ENCODE measurements at places on chromosomes 7 and 10.

DNA sequence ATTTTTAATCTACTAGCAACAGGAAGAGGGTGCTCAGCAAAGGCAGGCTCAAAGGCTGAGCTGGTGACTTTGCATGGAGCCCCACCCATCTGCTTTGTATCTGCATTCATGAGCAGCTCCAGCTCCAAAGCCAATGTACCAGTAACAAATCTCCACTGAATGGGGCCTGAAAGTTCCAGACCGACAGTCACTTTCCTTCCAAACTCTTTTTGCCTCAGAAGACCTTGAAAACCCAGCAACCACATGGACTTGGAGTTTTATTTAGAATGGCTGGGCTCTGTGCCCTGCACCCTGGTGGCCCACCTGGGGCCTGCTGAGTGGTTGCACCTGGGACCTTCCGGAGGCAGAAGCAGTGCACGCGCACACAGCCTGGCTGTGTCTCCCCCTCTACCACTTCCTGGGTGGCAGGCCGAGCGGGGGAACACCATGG lies 195.0 kb upstream of the PLXNA4 start:
- H3K27me3 ChIP-seq, result no peaks in the 10 kb centered on the region
- H3K4me3 ChIP-seq, result no peak overlapping the region
- peaks cover 15% of the 10 kb centered on the region for H3K4me1 ChIP-seq
- H3K36me3 ChIP-seq, result no peaks in the 10 kb centered on the region
- DNase-seq, result peak; percentile 43
- peak overlapping the region; percentile 74 for H3K27ac ChIP-seq

GRCh38 chr10:131636116-131636515 lies 264.7 kb upstream of the PPP2R2D start:
- H3K27ac ChIP-seq, result no peak overlapping the region
- DNase-seq, result no peak
- H3K4me3 ChIP-seq, result no peak overlapping the region

DNA sequence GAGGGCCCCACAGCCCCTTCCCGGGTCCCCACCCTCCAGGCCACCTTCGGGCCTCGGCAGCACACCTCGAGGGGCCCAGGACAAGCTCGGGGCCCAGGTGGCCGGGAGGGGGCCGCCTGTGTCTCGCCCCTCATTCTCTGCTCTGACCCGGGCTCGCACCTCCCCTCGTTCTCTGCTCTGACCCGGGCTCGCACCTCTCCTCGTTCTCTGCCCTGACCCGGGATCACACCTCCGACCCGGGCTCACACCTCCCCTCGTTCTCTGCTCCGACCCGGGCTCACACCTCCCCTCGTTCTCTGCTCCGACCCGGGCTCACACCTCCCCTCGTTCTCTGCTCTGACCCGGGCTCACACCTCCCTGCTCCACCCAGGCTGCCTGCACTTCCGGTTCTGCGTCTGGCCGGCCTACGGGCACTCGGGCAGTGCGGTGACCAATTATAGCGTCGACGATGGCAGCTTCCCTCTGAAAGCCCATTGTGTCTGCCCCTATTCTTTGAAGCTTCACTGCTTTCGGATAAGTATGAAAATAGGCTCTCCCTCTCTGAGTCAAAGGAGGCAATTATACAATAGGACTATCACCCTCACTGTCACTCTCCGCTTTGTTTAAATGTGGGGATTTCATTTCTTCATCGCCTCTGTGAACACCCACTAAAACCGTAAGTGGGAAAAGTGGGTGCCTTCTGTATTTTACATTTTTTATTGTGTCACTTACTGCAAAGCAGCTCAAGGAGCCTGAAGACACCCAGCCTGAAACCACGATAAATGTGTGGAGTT lies 457.4 kb downstream of the DNAJB6 start:
- no peak for DNase-seq
- H3K27ac ChIP-seq, result no peak overlapping the region
- H3K36me3 ChIP-seq, result no peaks in the 10 kb centered on the region
- H3K27me3 ChIP-seq, result no peaks in the 10 kb centered on the region
- no peak overlapping the region for H3K4me3 ChIP-seq

DNA sequence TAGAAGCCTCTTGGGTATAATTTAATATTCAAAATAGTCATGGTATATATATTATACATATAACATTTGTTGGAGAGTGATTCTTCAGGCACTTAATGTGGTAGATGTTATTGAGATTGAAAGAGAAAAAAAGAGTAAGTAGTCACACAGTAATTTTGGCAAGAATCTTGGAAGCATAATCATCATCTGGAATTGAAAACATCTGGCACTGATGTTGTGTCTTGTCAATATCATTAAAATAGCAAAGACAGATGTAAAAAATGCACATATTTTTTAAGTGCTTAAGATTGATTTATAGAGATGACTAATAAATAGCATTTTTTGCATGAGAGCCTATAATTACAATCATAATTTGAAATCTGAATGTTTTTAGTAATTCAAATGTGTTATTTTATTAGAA lies 9.5 kb downstream of the SEMA3D start:
- no peak for DNase-seq
- no peak overlapping the region for H3K4me3 ChIP-seq
- no peaks in the 10 kb centered on the region for H3K27me3 ChIP-seq

DNA sequence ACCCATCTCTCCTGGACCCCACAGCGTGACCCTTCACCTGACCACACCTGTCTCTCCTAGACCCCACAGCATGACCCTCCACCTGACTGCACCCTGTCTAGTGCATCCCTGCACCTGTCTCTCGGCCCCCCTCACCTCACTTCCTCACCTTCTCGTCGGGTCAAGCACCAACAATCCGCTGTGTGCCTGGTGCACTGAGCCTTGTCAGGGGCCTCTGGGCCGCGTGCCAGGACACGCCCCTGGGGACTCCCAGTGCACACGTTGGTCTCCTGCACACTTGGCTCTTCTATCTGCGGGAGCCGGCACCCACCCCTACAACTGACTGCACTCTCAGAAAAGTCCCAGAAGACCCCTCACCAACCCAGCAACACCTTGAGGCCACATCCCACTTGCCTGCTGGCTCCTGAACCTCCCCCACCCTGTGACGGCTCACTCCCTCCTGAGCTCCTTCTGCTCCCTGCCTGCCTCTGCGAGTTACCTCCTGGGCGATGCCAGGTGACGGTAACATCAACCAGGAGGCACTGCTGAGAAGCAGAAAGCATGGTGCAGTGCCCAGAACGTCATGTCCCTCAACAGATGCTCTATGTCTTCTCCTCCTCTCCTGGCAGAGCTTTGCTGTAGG lies 147.6 kb downstream of the DIP2C start:
- no peak overlapping the region for H3K27ac ChIP-seq
- H3K4me3 ChIP-seq, result no peak overlapping the region
- H3K36me3 ChIP-seq, result no peaks in the 10 kb centered on the region
- peaks cover 36% of the 10 kb centered on the region for H3K27me3 ChIP-seq
- no peak for DNase-seq

DNA sequence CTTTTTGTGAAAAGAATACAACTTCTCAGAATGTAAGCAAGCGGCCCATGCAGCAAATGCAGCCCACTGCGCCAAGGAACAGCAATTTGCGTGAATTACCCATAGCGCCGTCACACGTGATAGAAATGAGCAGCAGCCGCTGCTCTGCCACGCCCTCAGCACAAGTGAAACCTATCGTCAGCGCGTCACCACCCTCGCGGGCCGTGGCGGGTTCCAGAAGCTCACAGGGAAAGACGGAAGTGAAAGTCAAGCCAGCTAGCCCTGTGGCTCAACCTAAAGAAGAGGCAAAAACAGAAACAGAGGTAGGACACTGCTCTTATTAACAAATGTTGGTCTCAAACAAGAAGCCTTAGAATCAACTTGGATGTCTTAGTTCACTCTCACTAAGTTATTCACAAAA lies 70.5 kb downstream of the SHH start:
- peaks cover 79% of the 10 kb centered on the region for H3K36me3 ChIP-seq
- H3K4me3 ChIP-seq, result no peak overlapping the region
- H3K4me1 ChIP-seq, result peaks cover 61% of the 10 kb centered on the region
